ENCODE measurements at places on chromosomes 13 and 19.

GRCh38 chr19:4988770-4989251 is 19.9 kb downstream of the KDM4B start:
- no peak for DNase-seq

- DNase-seq: no peak
Measured at GRCh38 chr13:99435998-99436397, 65.3 kb upstream of the TM9SF2 start.

DNA sequence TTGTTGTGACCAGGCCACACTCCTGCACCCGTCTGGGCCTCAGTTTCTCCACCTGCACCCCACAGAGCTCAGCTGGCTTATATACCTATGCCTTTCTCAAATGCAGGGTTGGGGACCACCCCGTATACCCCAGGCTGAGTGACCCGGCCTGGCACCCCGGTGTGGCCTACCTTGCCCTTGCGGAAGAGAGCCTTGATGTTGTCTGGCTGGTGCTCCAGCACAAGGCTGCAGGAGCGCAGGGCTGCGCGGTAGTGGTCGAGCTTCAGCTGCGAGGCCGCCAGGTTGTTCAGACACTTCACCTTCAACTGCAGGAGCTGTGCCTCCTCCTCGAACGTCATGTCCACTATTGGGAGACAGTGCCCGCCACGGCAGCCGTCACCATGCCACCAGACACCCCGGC is 5.9 kb downstream of the FKBP8 start:
- no peak for DNase-seq

GRCh38 chr19:53782698-53783097 is 41.4 kb downstream of the NLRP12 start:
- DNase-seq: no peak

GRCh38 chr19:6233827-6234511 is 45.8 kb downstream of the MLLT1 start:
- DNase-seq: peak; percentile 79

GRCh38 chr19:16825312-16826052 is 3.7 kb upstream of the SIN3B start:
- peak; percentile 12 for DNase-seq

- peak; percentile 55 for DNase-seq
Measured at GRCh38 chr13:81171065-81171647, 830.2 kb upstream of the SPRY2 start.

DNA sequence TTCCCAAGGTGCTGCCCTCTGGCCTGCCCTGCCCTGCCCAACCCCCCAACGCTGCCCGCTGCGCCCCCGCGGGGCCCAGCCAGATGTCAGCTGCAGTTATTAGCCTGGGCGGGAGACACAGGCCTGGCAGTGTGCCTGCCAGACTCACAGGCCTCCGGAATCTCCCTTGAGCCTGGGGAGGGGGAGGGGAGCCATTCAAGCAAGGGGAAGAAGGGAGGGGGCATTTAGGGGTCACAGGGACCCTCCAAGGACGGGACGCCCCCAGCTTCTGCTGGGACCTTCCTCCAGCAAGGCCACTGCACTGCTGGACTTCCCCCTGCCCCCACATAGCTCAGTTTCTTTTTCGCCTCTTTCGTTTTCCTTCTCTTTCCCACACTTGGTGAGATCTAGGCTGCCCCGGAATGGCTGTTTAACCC is 2.6 kb upstream of the JUNB start:
- DNase-seq: peak; percentile 95

DNA sequence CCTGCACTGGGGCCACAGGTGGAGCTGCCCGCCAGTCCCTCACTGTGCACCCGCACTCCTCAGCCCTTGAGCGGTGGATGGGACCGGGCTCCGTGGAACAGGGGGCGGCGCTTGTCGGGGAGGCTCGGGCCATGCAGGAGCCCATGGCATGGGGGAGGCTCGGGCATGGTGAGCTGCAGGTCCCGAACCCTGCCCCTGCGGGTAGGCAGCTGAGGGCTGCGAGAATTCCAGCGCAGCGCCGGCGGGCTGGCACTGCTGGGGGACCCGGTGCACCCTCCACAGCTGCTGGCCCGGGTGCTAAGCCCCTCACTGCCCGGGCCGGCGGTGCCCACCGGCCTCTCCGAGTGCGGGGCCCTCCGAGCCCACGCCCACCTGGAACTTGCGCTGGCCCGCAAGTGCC is 877.5 kb upstream of the PCDH9 start:
- DNase-seq: no peak

GRCh38 chr19:5624018-5624663 is 1.3 kb downstream of the SAFB start:
- DNase-seq: peak; percentile 70

GRCh38 chr13:22253107-22253506 is 582.2 kb downstream of the FGF9 start:
- DNase-seq: no peak

GRCh38 chr19:57800696-57801095 is 14.0 kb downstream of the ZNF552 start:
- DNase-seq: no peak

GRCh38 chr13:101846701-101847100 is 394.2 kb downstream of the ITGBL1 start:
- DNase-seq: no peak

DNA sequence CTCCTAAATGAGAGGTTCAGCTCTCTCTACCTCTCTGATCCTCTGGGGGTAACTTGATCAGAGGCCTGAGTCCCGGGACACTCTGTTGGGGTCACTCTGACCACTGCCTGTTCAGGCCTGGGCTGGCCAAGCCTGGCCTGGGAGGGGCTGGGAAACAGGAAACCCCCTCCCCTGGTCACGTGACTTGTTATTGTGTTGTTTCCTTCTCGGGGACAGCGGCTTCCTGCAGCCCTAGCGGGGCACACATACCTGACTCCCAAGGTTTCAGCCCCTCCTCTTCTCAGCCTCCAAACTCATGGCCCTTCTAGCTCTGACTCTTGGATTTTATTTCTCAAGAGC is at the start of gene USHBP1:
USHBP1 (minus strand) TSS at position 105 of the 339 bp plus-strand sequence. CDS start 446 bp downstream, outside the sequence.
- DNase-seq: no peak

All from hematopoietic multipotent progenitor cell treated with erythropoietin and hydrocortisone succinate and interleukin-3 and kit ligand, for 6 days (in vitro differentiated cells).